ENCODE measurements at places on chromosomes 5 and 9. TPM values are rescaled to one million over a fixed set of nuclear protein-coding genes. Genes with fewer than 3 reads are reported as not detected.

GRCh38 chr9:136198605-136199083 is 6.3 kb downstream of the LHX3 start:
- H3K4me3 ChIP-seq: no peak overlapping the region
- no peak overlapping the region for H3K27ac ChIP-seq
- peak; percentile 43 for DNase-seq
- peaks cover 35% of the 10 kb centered on the region for H3K27me3 ChIP-seq
- no peaks in the 10 kb centered on the region for H3K36me3 ChIP-seq

GRCh38 chr5:171299228-171299627 is 9.8 kb upstream of the TLX3 start:
- no peak for DNase-seq
- H3K36me3 ChIP-seq: no peaks in the 10 kb centered on the region
- H3K4me3 ChIP-seq: no peak overlapping the region
- H3K27ac ChIP-seq: no peak overlapping the region

Gene TLX3
- total RNA-seq: not detected

- no peaks in the 10 kb centered on the region for H3K4me1 ChIP-seq
- H3K27me3 ChIP-seq: no peaks in the 10 kb centered on the region
- H3K36me3 ChIP-seq: no peaks in the 10 kb centered on the region
- no peak for DNase-seq
Observed at GRCh38 chr9:106588626-106589025, 274.3 kb upstream of the ZNF462 start.

Measured in B cell (primary cell).